Activated CD4-positive, CD25-positive, alpha-beta regulatory T cell treated with anti-CD3 and anti-CD28 coated beads, Interleukin-2, amount 50 U/mL, for 72 hours (primary cell): ENCODE measurements at places on chromosomes 7 and 10.

- DNase-seq, result no peak
Measured at GRCh38 chr10:10716972-10717371, 300.7 kb upstream of the CELF2 start.

DNA sequence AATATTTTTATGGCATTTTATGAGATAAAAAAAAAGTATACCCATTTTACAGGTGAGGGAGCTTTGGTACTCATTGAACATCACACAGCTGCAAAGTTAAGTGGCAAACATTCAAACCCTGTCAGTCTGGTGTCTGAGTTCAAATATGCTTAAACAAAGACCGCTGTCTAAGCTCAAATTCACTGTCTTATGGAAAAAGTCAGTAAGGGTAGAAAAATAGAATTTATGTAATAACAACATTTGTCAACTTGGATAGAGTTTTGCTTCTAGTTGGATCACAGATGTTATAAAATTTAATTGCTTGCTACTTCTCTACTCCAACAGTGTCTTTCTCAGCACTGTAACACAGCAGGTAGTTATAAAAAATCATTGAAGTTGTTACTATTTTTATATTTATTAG is 161.7 kb upstream of the CSTF2T start:
- no peak for DNase-seq

DNA sequence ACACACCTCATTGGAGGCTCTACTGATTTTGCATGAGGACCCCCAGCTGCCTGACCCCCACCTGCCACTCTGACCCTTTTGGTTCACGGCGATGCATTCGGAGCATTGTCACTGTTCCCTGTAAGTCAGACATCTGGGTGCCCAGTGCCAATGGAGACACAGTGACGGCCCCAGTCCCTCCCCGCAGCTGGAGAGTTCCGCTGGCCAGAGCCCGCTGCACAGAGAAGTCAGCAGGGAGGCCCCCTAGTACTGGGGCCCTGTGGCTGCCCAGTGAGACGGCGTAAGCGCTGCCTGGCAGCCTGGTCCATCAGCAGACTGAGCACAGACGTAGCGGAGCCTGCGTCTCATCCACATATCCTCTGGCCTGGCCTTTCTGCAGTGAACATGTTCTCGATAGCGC is 77.5 kb downstream of the NKX6-2 start:
- DNase-seq, result no peak

DNA sequence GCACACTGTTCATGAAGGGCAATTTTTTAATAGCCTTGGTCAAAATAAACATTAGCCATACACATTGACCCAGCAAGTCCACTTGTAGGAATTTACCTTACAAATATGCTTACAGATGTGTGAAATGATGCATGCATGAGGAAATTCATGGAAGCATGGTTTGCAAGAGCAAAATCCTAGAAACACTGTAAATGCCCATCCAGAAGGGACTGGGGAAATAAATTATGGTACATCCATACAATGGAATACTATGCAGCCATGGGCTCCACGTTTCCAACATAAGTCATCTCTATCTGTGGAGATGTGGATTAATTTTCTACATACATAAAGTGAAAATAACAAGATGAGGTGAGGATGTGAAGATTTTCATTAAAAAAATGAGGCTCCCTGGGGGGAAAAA is 99.1 kb downstream of the NPY start:
- no peak for DNase-seq

DNA sequence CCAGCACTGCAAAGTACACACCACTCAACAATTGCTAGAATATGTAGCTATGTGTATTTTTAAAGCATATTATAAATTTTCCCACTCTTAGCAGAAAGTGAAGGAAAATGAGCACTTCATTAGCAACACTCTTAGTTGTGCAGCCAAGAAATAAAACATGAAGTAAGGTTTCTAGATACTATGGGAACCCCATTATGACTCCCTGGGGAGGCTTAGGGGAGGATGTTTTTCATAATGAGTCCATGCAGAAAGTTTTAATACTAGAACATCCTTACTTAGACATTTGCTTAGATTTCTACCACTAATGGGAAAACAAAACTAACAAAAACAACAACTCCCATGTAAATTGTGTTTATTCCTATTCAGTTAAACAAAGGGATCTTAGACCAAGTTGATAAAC is 148.4 kb upstream of the HDAC9 start:
- no peak for DNase-seq

- DNase-seq, result no peak
Measured at GRCh38 chr7:78178319-78178718, 379.7 kb downstream of the PHTF2 start.

DNA sequence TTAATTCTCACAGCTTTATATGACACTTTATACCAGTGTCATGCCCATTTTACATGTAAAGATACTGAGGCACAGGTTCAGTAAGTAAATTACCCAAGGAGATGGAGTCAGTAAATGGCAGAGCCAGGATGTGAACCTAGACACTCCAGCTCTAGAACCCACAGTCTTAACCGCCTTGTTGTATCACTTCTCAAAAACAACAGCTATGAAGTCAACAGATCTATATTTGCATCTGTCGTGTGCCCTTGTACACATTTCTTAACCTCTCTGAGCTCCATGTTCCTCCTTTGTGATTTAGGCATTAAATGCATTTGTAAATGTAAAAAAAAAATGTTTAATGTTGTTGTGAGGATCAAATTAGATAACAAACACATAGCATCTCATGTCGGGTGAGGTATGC is 716.2 kb downstream of the SUGCT start:
- DNase-seq, result no peak

GRCh38 chr7:104629408-104629807 is 301.0 kb downstream of the LHFPL3 start:
- DNase-seq, result no peak

GRCh38 chr10:1556496-1556895 is 180.8 kb downstream of the ADARB2 start:
- DNase-seq, result no peak

DNA sequence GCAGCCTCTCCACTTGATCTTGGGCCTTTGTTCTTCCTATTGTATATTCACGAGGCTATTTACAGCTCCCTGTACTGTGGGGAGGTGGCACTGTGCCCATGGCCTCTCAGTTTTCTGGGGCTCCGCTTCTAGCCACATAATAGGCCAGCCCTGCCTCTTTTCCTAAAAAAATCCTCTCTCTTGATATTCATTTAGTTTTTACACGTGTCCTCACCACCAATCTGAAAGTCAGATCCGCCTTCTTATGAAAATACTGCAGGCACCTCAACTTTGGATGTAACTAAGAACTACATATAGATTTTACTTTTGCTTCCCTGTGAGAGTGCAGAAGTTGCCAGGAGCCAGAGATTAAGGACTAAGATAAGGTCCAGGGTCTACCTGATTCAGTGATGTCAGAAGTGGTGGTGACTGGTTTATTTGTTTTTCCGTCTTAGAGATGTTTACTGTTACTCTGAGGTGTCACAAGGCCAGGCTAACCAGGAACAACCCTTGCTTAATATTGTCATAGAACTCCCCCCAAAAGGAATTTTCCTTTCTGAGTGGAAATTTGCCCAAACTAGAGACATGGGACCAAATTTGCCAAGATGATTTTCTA is 7.8 kb downstream of the BAMBI start:
- DNase-seq, result no peak

DNA sequence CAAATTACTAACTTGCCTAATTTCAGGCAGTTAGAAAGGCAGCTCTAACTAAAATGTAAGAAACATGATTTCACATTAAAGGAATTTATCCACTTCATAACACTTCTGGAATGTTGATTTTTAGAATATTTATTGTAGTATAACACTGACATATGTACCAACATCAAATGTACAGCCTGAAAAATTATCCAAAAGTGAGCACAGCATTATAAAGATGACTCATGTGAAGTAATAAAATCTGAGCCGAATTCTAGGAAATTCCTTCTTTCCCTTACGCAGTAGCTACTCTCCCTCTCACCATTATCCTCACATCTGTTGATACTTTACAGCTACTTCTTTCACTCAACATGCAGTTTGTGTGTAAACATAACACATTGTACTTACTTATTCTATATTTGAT is 610.6 kb downstream of the ZWINT start:
- no peak for DNase-seq

DNA sequence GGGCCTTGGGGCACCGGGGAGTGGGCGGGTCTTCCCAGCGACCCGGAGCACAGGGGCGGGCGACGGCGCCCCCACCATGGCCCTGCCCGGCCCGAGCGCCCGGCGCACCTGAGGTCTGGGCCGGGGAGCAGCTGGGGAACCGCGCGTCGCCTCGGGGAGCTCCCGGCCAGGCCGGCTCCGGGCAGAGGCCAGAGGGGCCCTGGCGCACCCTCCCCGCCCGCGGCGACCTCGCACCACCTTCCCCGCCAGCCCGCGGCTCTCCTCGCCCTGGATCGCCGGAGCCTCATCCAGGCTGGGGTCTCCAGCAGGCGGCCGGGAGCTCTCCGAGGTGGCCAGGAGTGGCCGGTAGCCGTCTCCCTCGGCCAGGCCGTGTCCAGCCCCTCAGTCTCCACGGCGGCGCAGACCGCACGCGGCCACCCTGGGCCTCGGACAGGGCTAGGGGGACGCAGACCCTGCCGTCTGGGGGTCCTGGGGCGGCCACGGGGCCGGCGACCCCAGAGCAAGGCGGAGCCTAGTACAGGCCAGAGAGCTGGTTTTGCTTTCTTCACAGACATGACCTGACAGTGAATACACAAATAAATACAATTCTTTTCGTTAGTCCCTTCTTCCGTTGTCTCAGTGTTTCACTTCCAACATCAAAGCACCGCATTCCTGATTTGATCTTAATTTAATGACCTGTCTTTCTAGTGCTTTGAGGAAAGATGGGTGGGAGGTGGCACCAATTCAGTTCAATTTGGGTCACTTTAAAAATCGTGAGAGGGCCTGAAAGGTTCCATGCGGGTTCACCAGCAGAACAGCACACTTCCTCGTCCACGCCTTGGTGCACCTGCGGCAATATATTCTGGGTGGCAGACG is 356.9 kb downstream of the DNAJB6 start:
- DNase-seq, result peak; percentile 28

DNA sequence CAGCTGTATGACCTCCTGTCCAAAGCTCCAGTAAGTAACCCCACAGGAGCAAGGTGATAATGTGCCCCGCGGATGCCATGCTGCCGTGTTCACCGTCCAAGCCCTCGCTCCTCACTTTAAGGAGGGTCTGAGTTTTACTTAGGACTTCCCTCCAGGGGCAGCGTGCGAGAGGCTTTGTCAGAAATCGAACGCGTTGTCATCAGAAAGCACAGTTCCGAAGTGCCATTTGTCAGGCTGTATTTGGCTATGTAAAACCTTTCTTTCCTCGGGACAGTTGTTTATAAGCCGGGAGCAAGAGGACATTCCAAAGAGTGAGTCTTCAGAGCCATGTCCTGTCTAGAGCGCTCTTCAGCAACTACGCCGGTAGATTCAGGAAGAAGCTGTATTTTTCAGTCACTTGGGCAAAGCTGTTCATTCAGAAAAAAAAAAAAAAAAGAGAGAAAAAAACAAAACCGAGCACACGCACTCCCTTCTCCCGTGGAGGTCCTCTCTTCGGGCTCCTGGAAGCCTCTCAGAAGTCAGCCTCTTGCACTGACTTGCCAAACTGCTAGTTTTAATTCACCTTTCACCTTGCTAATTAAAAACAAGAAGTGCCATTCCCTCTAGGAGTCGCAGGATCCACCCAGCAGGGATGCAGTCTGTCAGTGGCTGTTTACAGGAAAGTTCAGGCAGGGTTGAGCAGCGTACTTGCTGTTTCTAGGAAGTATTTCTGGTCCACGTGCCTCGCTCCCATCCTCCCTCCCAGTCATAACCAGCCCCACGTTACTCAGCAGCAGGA is at the start of gene SEMA3E:
TSS of gene SEMA3E (minus strand) at position 676 of the 778 bp plus-strand sequence.
- no peak for DNase-seq

DNA sequence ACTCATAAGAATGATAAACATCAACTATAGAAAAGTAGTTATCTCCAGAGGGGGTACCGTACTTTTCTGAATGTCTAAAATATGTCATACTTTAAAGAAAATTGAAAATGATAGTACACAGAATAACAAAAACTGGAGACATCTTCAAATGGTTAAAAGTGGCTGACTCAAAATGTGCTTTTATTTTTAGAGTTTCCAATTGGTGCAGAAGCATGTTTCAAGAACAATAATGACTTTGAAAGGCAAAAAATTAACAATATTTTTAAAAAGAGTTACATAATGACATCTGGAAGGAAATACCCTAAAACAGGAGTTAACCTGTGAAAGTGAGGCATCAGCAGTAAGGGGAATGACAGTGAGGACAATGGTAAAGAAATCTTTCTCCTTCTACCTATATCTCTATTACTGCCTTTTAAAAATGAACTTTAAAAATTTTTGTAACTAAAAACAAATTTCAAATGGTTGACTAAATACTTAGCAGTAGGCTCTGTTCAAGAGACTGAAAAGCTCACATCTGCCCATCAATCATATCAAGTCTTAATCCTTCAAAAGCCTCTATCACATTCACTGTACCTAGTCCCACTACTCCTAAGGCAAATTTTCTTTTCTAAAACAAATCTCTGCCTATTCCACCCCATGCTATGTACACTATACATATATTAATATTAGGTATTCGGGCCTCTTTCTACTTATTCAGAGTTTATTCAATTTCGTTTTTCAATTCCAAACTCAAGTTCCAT is 3.0 kb downstream of the ASZ1 start:
- DNase-seq, result no peak

DNA sequence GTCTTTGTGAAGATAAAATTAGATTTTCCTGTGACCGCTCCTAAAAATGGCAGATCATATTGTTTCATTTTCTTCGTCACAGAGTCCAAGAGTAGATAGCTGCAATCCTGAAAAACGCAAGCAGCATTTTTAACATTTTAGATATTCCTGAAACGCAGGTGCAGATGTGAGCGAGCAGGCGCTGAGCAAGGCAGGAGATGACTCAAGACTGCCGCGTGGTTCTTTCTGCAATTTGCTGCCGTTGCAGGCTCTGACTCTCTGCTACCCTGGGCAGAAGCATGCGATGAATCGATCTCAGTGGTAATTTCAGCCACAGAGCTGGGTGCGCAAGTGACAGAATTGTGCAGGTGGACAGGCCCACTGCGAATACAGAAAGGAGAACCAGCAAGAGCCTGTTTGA is 331.9 kb downstream of the ACTR3B start:
- no peak for DNase-seq

DNA sequence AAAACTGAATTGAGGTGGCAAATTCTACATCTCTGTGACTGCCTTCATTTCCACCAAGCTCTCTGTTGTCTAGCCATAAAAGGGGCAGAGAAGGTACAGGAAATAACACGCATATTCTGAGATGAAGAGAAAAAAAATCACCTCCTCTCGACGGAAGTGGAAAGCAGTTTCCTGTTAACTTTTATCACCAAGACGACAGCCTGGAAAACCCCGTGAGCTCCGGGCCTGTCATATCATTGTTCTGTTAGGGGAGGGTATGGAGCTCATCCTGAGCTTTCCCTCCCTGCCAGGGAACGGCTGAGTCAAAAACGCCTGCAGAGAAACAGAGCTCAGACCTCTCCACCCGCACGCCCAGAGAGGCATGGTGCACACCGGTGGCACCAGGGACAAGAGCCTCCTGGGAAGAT is 200.3 kb downstream of the PRPF18 start:
- DNase-seq, result peak; percentile 54
